CD4-positive, alpha-beta T cell treated with Interleukin-17A for 4 hours (primary cell): ENCODE measurements at places on chromosomes 2 and 18.

DNA sequence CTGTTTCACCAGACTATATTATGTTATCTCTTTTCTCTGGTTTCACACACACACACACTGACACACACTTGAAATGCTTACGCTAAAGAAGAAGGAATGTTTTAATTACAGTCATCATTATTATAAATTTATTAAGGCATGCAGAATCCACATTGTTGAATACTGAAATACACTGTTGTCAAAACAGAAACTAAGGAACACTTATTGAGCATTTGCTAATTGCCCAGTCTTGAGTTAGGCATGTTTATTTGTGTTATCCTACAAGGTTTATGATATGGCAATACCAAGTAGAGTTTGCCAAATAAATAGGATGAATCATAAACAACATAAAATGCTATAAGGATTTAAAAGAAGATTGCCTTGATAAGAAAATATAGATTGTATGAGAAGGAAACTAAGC, 917.0 kb upstream of the PIK3C3 start:
- no peak for DNase-seq

- no peak for DNase-seq
These were observed 1419.1 kb upstream of the NXPH2 start for GRCh38 chr2:140199312-140199711.

DNA sequence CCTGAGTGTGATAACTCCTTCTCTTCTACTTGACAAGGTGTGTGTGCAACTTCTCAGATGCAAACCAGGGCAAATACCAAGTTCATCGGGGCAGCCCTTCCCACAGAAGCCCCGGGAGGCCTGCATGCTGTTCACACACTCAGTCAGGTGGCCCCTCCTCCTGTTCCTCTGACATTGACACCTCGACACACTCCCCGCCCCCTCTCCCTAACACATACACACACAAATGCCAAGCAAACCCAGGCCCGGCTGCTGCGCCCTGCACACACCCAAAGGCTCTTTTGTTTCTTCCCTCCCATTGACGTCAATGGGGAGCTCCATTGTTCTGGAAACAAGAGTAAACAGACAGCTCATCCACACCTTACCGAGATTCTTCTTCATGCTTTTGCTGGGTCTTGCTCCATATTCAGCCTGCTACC, 1.7 kb upstream of the PER2 start:
- peak; percentile 9 for DNase-seq

GRCh38 chr2:149387411-149387810, 57.0 kb downstream of the LYPD6 start:
- no peak for DNase-seq

- no peak for DNase-seq
These were observed 80.4 kb downstream of the MSTN start for GRCh38 chr2:189982087-189982486.

GRCh38 chr2:74429487-74430451, 8.2 kb downstream of the WDR54 start:
- no peak for DNase-seq

DNA sequence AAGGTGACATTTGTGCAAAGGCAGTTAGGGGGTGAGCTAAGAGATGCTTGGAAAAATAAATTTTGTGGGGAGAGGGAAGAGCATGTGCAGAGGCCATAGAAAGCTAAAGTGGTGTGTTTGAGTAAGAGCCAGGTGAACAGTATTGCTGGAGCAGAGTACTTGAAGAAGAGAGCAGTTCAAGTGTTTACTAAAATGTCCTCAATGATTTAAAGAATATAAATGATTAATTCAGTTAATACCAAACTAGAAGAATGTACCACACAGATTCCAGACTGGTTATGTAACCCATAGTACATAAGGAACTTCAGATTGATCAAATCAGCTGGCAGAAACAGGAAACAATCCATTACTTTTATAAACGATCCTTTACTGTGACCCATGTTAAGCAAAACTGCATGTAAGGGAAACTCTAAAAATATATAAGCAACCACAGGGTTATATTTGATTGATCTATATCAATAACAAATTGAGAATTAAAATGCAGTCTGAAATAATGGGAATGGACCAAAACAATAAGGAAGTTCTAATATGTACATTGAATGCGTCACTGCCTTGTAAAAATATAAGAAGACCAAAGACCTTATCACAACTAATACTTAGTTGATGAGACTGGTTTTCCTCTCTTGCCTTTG, 76.9 kb downstream of the LDAH start:
- DNase-seq = no peak

- no peak for DNase-seq
These were observed 95.6 kb upstream of the KLHL14 start for GRCh38 chr18:32868406-32868805.

DNA sequence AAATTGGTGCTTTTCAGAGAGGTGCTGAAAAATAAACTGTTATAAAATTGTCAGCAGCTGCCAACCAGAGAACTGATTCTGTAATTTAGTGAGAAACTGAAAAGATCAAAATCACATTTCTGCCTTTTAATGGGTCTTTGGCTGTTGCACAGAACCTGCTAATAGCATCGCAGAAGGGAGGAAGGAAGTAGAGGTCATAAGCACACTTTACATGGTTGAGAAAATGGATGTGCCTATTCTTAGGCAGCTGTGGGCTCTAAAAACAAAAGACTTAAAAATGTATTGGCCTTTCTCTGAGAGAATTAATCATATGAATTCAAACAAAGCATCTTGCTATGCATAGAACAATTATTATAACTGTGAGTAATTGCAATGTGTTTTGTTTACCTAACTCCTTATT, 1186.9 kb downstream of the DSC3 start:
- no peak for DNase-seq

GRCh38 chr2:118987886-118988285, 45.9 kb downstream of the MARCO start:
- DNase-seq = no peak

DNA sequence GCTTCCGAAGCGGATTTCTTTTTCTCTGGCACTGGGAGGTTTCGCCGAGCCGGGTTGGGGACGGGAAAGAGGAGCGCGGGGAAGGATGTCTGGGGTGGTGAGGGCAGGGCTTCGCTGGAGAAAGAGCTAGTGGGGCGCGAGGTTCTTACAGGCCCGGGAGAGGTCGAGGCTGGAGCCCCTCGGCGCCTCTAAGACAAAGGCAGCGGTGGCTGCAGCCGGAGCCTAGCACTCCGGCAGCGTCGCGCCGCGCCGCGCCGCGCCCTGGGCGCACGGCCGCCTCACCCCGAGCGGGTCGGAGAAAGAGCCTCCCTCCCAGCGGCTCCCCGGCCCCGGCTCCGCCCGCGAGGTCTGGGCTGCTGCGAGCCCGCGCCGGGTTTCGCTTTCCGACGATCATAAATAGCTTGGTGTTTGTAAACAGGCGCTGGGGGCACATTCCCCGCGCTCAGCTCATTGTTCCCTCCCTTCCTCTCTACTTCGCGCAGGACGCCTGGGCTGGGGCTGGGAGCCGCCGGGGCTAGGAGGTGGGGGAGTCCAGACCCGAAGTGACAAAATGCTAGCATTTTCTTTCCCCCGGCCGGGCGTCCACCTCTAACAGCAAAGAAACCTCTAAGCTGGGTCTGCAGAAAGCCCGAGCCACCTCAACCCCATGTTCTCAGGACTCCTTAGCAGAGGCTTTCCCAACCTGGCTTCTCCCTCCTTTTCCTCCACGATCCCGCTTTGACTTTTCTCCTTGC, 813 bp upstream of the MEIS1 start:
- DNase-seq = no peak

GRCh38 chr2:53827398-53828175, 32.2 kb downstream of the GPR75 start:
- no peak for DNase-seq

GRCh38 chr2:15776629-15776919, 163.8 kb upstream of the MYCN start:
- DNase-seq = no peak

GRCh38 chr2:225841314-225841713, 441.8 kb downstream of the NYAP2 start:
- no peak for DNase-seq
